NCI-H2107 (cell line): ENCODE measurements at places on chromosomes 7 and 10.

- no peak for DNase-seq
Observed at GRCh38 chr7:4272141-4272540, 410.0 kb upstream of the FOXK1 start.

DNA sequence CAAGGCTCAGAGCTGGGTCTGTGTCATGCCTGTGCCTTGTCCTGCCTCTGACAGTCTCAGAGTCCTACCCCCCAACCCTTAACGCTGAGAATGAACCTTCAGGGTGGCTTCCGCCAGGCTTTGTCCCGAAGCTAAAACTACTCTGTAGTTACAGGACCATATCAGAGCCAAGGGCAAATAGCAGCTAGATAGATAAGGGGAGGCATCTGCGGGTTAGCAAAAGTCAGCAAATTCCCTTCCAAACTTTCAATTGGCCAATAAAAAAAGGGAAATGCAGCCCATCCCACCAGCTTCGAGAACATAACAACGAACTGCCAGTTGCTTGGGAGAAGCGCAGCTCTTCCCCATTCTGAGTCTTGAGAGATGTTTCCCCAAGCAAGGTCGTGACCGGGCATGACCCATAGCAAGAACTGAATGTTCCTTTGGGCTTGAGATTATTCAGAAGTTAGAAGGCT lies 17.7 kb downstream of the CCL24 start:
- DNase-seq = no peak

GRCh38 chr7:141785706-141786552 lies 4.1 kb upstream of the TAS2R5 start:
- peak; percentile 34 for DNase-seq

- peak; percentile 36 for DNase-seq
Observed at GRCh38 chr10:68332259-68333057, at the start of gene PBLD. PBLD (minus strand) TSS chr10:68332928; CDS start chr10:68306844, 26,084 bp downstream.

DNA sequence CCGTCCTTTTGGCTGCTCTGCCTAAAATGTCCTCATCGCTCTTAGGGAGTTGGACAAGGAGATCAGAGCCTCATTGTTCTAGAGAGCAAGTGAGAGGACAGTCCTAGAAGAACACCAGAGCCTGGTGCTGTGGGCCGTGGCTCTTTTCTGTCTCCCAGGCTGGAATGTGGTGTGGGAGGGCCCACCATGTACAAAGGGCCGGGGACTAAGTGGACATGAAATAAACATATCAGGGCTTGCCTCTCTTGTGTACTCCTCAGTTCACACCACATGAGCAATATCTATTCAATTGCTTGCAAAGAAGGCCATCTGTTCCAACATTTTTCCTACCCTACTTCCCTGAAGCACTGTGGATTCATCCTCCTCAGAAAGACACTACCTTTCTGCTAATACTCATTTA lies 510.4 kb downstream of the SUGCT start:
- DNase-seq = no peak

- no peak for DNase-seq
Observed at GRCh38 chr7:82501346-82501745, 57.8 kb upstream of the CACNA2D1 start.
